Left colon (tissue), 2 donors: ENCODE measurements at places on chromosomes 12 and 14. TPM values are rescaled to one million over a fixed set of nuclear protein-coding genes. Genes with fewer than 3 reads are reported as not detected.

- no peak for DNase-seq
Observed at GRCh38 chr12:47178014-47178413, 98.3 kb upstream of the AMIGO2 start.

DNA sequence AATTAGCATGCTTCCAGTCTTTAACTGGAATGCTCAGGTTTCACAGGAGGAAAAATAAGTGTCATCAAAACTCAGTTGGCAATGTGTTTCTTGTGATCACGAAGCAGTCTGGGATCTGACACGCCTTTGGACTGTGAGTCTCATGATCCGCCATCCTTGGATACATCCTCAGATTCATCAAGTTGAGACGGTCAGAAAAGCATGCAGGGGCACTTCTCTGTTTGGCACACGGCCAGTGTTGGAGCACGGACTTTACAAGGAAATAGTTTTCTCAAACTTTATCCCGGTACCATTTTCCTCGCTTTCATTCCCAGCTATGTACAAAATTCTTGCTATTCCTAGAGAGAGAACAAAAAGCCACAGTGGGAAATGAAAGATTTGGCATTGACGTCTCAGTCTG lies 88.4 kb upstream of the PARP11 start:
- no peak for DNase-seq

- peak; percentile 55 for DNase-seq
Observed at GRCh38 chr14:75223664-75224154, 47.3 kb upstream of the TMED10 start.

DNA sequence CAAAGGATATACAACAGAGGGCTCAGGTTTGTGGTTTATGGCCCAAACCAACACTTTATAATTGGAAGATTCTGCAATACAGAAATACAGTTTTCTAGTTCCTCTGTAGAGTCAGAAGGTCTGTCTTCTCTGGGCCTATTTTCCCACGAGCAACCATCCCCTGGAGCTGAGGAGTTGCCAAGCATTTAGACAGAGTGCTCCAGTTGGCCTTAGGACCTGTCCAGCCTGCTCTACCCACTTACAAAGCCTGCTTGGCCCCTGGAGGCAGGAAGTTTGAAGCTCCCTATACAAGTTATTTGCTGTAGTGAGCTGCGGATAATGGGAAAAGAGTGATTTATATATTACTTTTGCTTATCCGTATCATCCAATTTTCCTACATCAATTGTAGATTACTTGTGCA lies 60.8 kb upstream of the HSPB8 start:
- DNase-seq = no peak

GRCh38 chr12:40106655-40107054 lies 774 bp upstream of the SLC2A13 start:
- DNase-seq = no peak

DNA sequence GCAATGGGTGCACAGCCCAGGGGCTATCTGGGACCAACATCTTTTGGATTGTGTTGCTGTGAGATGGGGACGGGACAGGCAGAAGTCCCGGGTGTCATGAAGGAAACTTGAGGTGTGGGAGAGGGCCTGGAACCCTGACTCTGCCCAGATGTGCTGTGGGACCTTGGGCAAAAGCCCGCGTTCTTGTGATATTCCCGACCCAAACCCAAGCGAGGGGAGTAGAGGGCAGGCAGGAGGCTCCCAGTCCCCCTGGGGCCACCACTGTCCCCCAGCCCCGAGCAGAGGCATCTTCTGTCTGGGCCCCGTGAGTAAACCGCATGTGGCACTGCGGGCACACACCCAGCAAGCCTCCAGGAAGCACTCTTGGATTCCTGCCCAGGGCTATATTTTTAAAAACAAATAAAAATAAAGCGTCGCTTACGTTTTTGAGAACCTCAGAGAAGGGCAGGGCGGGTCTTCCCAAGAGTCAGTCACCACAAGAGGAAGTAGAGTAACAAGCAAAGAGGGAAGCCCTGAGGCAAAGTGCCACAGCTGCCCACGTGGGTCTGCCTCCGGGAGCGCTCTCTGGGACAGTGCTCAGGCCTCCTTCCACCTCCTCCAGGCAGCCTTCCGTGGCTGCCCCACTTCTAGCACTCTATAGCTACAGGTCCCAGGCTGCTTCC lies 39.5 kb downstream of the BEGAIN start:
- DNase-seq = peak; percentile 86

- DNase-seq = no peak
Observed at GRCh38 chr12:62731055-62731820, 203.7 kb downstream of the PPM1H start.

GRCh38 chr14:101834800-101835547 lies 73.5 kb downstream of the PPP2R5C start:
- no peak for DNase-seq

The MANSC1 gene
- 62.8 TPM for total RNA-seq

The KRT82 gene
- total RNA-seq = not detected
